Aortic smooth muscle cell (primary cell): ENCODE measurements at places on chromosomes 1 and 21. TPM values are rescaled to one million over a fixed set of nuclear protein-coding genes. Genes with fewer than 3 reads are reported as not detected.

The SDF4 gene
- 116 and 143 TPM in 2 replicates for total RNA-seq

The FCAMR gene
- total RNA-seq: not detected in 2 replicates

The HCN3 gene
- 0.87 and 1.1 TPM in 2 replicates for total RNA-seq

The LRRN2 gene
- total RNA-seq: not detected in 2 replicates

The KDF1 gene
- not detected in 2 replicates for total RNA-seq

The FAM163A gene
- not detected in 2 replicates for total RNA-seq

The TNFRSF25 gene
- total RNA-seq: 5.4 and 7.5 TPM in 2 replicates

The RABGGTB gene
- total RNA-seq: 67.4 and 79.9 TPM in 2 replicates

The PKN2 gene
- total RNA-seq: 14.0 and 23.1 TPM in 2 replicates

The HSF2BP gene
- 1.1 and 1.2 TPM in 2 replicates for total RNA-seq

The FCRLB gene
- total RNA-seq: 0.79 and 1.1 TPM in 2 replicates

The MTMR11 gene
- total RNA-seq: 6.3 and 10.1 TPM in 2 replicates

The CFHR1 gene
- total RNA-seq: 0.12 and 0.13 TPM in 2 replicates

The CASZ1 gene
- total RNA-seq: 0.19 and 1.2 TPM in 2 replicates

The URB2 gene
- total RNA-seq: 7.9 and 9.4 TPM in 2 replicates

The GRHL3 gene
- 0.19 TPM in 1 of 2 replicates, not detected in the other for total RNA-seq

The SPRR1A gene
- not detected in 2 replicates for total RNA-seq

The TNFSF4 gene
- total RNA-seq: 1.2 and 2.1 TPM in 2 replicates

The CRTC2 gene
- 2.6 and 2.8 TPM in 2 replicates for total RNA-seq

The MMEL1 gene
- 0.40 and 0.75 TPM in 2 replicates for total RNA-seq

The PCP4L1 gene
- not detected in 2 replicates for total RNA-seq

The PCSK9 gene
- 0.25 and 0.40 TPM in 2 replicates for total RNA-seq

The TACSTD2 gene
- total RNA-seq: not detected in 2 replicates

The CRABP2 gene
- 7.3 and 8.6 TPM in 2 replicates for total RNA-seq

The CFHR5 gene
- total RNA-seq: not detected in 2 replicates

The ARTN gene
- under 0.01 and 0.25 TPM in 2 replicates for total RNA-seq
